Tongue (tissue), 3 donors: ENCODE measurements at places on chromosomes 7 and 10. TPM values are rescaled to one million over a fixed set of nuclear protein-coding genes. Genes with fewer than 3 reads are reported as not detected.

The CALHM1 gene
- 0.10 TPM for total RNA-seq

The PAPOLB gene
- total RNA-seq, result 0.10 TPM

The HTR7 gene
- 0.41 TPM for total RNA-seq

The VDAC2 gene
- 232 TPM for total RNA-seq

The GPR26 gene
- total RNA-seq, result 0.10 TPM

The SAMD9L gene
- total RNA-seq, result 11.8 TPM
